Stimulated activated CD4-positive, alpha-beta T cell treated with anti-CD3 and anti-CD28 coated beads, Interleukin-15, amount 100 ng/mL, for 1 hour (primary cell): ENCODE measurements at places on chromosomes 4 and X.

- no peak for DNase-seq
These were observed 28.5 kb downstream of the PJA1 start for GRCh38 chrX:69136546-69137331.

DNA sequence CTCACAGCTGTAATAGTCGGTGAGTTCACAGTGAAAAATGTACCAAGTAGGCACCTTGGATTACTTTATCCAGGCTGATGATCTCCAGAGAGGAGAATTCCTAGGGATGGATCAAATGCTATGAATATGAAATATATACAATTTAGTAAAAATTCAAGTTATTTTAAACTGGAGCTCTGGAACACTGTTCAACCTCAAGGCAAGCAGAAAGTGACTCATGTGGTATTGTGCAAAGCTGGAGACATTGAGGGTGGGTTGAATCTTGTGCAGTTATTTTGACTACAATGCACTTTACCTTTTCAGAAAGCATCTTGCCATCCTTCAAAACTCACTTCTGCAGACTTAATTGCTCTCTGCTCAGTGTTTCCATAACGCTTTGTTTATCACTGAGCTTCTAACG, 43.4 kb downstream of the OSTC start:
- DNase-seq = no peak

DNA sequence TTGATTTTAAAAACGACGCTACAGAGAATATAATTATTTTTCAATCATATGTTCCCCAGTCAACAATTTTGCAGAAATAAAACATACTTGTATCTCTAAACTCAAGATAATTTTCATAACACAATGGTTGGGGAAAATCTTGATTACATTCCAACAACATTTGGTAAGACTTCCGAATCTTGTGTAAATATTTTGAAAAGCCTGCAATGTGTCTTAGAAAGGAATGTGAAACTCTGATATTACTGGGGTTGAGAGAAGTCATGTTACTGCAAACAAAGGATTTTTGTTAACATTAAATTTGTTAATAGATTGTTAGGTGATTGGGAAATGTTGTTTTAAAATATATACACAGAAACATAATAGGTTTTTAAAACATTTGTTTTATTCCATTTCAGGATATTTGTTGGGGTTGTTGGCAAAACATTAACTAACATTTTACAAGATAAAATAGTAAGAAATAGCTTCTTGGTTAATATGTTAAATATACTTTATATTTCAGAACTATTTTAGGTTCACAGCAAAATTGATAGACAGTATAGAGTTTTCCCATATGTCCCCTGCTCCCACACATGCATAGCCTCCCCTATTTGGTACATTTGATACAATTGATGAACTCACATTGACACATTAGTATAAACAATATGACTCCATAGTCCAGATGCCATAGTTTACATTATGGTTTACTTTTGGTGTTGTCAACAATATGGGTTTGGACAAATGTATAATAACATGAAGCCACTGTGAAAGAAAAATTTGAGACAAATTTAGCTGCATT, 218.6 kb upstream of the FAM47A start:
- DNase-seq = no peak

DNA sequence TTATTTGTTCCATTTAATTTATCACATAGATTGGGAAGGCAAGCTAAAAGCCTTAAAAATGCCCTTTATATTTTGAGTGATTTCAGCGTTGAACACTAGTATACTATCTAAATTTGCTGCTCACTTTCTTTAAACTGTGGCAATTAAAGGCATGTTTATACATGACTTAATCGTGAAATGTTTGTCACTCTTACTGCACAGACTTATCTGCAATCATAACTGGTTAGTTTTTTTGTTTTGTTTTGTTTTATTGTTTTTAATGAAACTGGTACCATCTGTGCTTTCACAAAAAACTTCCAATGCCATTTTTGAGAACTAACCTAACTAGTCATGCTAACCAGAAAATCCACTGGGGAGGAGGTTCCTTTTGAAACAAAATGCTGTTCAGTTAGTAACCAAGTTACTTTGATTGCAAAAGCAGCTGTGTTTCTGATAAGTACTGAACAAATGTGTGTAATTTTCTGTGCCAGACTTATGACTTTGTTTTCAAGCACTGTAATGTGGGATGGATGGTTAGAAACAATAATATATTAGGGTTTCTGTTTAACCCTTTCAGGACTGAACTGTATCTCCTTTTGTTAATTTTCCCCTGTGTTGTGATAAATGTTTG, 56.1 kb downstream of the CCKAR start:
- DNase-seq = no peak

GRCh38 chr4:113701169-113701568, 60.4 kb downstream of the CAMK2D start:
- no peak for DNase-seq
